ENCODE measurements at places on chromosomes 5 and 9.
A peak's percentile ranks its signal among the peaks of the same experiment; 100 is the strongest.

- no peak for DNase-seq
Measured at GRCh38 chr9:127538849-127539258, 73.2 kb upstream of the STXBP1 start.

- no peak for DNase-seq
Measured at GRCh38 chr5:52844885-52845284, 57.2 kb downstream of the ITGA1 start.

GRCh38 chr5:142215915-142216681 lies 107.5 kb downstream of the NDFIP1 start:
- no peak for DNase-seq

- DNase-seq = no peak
Measured at GRCh38 chr5:177994063-177994462, 2.0 kb downstream of the PROP1 start.

- no peak for DNase-seq
Measured at GRCh38 chr5:51024263-51024662, 357.8 kb downstream of the PARP8 start.

DNA sequence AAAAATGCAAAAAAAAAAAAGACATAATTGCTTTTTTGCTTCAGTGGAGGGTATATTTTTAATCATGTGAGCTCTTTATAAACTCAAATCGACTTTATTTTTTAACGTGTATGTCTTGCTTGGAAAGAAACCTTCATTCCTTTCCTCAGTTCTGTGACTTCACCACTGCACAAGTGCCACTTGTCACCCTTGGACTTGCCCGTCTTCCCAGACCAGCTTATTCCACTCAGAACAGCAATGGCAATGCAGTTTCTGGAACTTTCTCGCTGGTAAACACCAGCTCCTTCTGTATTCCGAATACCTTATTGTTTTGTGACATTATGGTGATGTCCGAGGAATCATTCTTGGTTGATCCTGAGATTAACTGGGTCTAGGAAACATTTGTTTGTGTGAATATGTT lies 440.5 kb upstream of the ADAMTS16 start:
- DNase-seq = no peak

DNA sequence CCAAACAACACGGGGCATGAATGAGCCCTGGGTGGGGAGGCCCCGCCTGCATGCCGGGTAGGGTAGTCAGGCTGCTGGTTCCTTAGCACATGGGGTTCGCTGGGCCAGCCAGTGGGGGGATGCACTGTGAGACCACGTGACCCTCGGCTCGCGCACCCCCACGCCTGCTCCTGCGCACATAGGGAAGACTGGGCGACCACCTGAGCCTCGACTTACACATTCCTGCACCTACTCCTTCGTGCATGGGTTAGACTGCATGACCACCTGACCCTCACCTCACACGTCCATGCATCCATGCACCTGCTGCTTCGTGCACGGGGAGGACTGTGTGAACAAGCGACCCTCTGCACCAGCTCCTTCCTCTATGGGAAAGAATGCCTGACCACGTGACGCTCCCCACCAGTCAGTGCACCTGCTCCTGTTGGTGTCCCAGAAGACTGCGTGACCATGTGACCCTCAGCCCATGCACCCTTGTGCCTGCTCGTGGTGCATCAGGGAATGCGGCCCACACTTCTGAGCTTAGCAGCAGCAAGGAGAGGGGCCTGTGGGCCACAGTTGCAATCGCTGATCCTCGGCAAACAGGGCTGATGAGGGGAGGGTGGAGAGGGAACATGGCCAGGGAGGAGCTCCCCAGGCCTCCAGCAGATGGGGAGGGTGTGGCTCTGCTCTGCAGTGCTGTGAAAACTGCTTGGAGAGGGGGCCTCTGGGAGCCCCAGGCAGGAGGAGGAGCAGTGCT lies 18.1 kb downstream of the LPCAT1 start:
- no peak for DNase-seq

DNA sequence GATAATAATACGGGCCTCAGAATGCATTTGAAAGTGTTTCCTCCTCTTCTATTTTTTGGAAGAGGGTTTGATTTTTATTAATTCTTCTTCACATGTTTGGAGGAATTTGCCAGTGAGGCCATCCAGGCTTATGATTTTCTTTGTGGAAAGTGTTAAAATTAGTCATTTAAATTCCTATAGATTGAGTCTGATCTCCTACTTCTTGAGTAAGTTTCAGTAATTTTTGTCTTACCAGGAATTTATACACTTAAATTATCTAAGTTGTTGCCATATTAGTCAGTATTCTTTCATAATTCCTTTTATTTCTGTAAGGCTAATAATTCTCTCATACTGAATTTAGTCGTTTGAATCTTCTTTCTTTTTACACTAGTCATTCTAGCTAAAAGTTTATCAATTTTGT lies 25.2 kb upstream of the HAPLN1 start:
- no peak for DNase-seq

DNA sequence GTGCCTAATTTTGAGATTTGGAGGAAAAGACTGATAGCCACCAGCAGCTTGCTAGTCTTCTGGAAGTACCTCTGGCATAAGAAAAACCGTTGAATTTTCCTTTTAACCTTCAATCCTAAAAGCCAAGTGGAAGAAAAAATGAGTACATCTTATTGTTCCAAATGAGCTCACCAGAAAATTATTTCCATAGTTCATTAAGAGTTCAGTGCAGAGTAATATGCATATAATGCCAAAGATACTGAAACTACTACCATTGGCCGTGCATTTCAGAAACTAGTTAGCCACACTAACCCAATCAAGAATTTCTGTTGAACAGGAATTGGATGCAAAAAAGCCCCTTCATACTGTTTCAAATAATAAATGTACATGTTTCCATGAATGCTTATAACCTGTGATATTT lies 607.9 kb downstream of the KCTD16 start:
- DNase-seq = no peak

DNA sequence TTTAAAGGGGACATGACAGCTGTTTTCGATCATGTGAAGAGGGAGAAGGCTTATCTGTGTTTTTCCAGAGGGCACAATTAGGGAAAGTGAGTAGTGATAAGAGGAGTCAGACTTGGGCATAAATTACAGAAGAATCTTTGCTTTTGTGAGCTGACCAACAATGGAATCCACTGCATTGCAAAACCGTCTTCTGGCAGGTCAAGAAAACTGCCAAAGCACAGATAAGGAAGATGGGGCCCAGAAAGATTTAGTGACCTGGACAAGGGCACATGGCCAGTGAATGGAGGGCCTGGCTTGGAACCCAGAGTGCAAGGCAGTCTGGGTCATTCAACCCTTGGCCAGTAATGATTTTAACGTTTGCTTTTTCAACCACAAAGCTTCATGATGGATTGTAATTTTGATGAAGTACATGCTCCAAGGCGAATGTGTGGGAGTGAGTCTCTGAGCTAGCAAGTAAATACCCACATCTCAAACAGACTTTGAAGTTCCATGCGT lies 153.2 kb upstream of the MAST4 start:
- no peak for DNase-seq

GRCh38 chr5:180394031-180394636 lies 41.0 kb upstream of the GFPT2 start:
- no peak for DNase-seq

DNA sequence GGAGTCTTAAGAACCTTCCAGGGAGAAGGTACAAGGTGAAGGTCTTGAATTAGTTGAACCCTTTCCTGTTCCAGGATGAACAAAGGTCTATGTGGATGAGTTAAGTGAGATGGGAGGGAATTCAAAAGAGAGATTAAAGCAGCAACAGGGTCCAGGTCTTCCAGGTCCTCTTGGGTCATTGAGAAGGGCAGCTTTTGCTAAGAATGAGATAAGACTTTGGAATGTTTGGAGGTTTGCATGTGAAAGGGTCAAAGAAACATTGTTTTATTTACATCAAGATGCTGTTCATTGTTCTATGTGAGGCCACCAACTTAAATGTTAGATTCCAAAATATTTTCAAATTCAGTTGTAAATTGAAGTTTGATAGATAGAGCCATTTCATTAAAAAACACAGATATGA lies 463.9 kb downstream of the ANXA1 start:
- DNase-seq = no peak

DNA sequence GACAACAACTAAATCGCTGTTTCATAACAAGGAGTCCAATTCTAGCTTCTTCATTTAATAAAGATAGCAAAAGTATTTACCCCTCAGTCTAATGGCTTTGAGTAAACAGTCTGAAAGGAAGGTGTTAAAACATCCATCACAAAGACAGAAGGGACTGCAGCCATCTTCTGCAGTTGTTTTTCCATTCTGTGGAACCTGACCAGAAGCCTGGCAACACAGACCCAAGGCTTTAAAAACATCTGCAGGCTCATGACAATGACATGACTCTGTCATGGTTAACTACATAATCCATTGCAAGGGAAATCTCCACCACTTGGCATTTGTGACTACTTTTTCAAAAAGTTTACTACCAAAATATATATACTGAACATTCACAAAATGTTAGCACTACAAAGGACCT lies 51.9 kb downstream of the ELL2 start:
- no peak for DNase-seq

GRCh38 chr9:90641086-90641485 lies 1.5 kb downstream of the DIRAS2 start:
- DNase-seq = no peak

DNA sequence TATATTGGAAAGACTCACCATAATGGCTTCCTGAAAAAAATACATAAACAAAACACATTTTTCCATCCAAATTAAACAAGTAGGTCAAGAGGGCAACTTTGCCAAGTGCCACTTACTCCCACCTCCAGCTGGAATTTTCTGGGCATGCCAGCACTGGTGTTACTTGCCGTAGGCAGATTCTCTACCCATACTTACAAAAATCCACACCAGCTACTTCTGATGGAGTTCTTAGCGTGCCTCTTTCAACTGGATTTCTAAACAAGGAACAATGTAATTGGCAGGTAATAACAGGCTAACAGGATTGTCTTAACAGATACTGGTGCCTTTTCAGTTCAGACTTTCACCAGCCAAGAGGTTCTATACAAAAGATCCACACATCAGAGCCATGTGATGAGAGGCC lies 301.4 kb downstream of the MLLT3 start:
- no peak for DNase-seq

- no peak for DNase-seq
Measured at GRCh38 chr5:38284384-38284783, 26.0 kb downstream of the EGFLAM start.

- DNase-seq = no peak
Measured at GRCh38 chr9:81609782-81610739, 79.3 kb downstream of the TLE1 start.

- DNase-seq = no peak
Measured at GRCh38 chr9:128454991-128455390, 815 bp upstream of the ODF2 start.

- no peak for DNase-seq
Measured at GRCh38 chr5:82100303-82101077, 128.7 kb downstream of the ATG10 start.

DNA sequence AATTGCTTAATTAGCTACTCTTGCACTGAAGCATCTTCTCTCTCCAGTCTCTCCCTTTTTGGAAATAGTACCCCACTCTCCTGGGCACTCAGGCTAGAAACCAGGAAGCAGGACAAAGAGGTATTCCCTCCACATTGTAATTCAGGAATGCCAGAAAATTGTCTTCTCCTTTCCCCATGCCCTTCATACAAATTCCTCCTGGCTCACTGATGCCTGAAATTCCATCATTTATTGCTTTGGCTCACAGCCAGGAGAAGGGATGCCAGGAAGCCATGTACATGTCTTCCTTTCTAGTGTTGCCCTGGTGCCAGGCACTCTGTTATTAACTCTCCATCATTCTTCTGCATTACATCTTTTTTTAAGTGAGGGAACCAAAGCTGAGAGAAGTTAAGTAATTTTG lies 716.5 kb upstream of the C9orf72 start:
- DNase-seq = no peak

DNA sequence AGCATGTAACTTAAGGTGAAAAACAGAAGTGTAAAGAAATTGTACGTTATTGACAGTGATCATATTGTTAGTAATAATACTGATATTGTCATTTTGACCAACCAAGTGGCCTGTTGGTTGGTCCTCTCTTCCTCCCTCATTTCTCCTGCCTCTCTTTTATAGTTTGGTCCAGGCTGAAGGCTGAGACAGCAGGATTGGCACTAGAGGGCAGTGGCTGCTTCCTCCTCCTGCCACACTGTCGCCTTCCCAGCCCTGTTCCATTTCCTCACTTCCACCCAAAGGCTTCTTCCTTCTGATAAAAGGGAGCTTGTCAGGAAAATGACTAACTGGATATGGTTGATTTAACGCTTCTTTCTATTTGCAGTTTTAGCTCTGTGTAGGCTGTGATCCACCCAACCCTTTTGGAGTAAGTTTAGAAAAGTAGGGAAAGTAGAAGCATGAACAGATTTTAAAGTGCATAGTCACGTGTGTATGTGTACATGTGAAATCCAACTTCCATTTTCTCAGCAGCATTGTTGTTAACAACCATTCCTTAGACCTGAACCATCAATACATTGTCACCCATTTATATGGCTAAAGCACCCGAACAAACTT lies 35.6 kb downstream of the PTCD2 start:
- no peak for DNase-seq

GRCh38 chr9:123322273-123323195 lies 33.5 kb upstream of the CRB2 start:
- DNase-seq = peak; percentile 43

DNA sequence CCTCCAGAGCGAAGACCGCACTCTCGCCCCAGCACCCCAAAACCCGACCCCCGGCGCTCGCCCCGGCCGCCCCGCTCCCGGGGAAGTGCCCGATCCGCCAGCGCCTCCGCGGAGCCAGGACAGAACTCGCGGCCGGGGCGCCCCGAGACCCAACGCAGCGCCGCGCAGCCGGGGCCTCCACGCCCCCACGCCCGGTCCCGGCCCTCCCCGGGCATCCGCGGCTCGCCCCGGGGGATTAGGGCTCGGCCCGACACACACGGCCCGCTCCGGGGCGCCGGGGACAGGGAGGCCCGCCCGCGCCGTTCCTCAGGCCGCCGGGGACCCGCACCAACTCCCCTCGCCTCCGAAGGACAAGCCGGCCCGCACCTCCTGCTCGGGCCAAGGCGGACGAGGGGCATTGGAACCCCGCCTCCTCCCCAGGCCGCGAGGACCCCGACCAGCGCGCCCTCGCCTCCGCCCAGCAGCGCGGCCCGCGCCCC lies 544 bp downstream of the FNBP1 start:
- DNase-seq = no peak

DNA sequence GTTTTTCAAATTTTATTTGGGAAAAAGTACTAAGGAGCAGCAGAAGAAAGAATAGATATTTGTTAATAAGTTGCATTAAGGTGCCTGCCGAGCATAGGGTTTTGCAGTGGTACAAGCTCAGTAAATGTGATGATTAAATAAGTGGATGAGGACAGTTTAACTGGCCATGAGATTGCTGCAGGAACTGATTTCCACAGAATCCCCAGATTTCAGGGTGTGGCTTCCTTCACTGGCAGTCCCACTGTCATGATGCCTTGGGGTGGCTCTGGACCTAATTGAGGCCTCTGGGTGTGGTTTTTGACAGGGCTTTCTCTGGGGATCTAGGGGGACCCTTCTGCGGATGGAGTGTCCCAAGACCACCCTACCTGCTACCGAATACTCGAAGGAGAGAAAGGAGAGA lies 1.4 kb downstream of the PHF24 start:
- no peak for DNase-seq

Data from stimulated activated CD4-positive, alpha-beta T cell treated with anti-CD3 and anti-CD28 coated beads, Interleukin-2, amount 100 ng/mL, for 48 hours (primary cell).